ENCODE measurements at places on chromosomes 6 and 20.

DNA sequence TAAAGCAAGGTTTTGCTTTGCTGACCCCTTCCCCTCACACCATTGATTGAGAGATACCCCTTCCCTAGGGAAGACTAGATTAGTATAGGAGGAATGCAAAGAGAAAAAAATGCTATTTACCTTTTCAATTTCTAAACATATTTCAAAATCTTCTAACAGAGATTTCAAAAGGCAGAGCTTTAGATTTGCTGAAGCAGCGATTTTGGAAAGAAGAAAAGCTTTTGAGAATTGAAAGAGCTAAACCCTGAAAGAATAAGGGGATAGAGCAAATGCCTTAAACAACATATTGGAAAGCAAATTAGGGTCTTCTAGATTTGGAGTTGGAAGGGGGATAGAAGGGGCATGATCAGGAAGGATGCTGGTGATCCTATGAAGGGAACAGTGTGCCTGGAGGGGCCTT is 46.5 kb upstream of the KLHL31 start:
- ATAC-seq: no peak

DNA sequence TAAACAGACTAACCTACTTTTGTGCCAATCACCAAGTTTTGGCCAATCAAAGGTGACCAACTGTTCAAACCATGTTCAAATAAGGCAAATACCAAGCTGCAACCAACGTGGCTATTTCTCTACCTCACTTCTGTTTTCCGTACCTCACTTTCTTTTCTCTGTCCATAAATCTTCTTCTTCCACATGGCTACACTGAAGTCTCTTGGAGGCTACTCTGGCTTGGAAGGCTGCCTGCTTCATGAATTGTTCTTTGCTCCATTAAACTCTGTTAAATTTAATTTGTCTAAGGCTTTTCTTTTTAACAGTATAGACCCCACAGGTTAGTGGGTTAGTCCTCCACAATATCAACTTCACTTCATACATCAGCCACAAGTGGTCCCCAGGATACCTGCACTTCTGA is 58.8 kb downstream of the MKKS start:
- no peak for ATAC-seq

DNA sequence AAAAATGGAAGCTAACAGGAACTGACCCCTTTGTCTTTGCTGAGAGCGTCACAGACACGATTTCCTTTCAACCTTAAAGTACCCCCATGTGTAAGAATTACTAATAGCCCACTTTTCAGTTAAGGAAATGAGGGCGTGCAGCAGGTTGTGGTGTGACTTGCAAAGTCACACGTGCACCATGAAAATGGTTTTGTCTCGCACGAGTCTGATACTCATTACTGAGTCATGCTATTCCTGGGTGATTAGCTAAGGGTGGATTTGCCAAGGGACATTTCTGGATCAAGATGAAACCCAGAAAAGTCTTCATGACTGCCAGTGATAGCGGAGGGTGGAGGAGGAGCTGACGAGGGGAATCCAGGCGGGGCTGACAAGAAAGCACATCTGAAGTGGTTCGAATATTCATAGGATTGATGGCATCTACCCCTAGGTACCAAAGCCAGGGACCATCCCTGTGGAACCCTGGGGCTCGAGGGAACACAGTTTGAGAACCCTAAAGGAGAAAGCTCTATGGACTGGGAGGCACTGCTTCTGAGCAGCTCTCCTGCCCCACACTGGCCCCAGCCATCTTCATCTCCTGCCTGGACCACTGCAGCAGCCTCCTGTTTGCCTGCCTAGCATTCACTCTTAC is 12.1 kb upstream of the NFATC2 start:
- ATAC-seq: no peak

DNA sequence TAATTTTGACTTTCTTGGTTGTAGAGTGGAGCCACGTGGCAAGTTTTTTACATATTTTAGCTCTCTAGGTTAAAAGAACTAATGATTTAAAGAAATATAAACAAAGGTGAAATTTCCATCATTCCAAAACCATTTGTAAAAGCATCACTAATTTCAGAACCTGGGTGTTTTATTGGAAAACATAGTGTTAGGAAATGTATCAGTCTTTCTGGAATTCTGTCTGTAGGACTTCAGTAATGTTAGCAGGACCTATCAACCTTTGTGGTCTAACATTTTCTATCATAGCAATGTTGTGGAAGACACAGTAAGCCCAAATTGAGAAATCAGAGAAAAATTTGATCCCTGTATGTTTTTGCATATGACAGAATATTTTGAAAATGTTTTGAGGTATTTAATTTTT is 28.3 kb downstream of the L3MBTL3 start:
- ATAC-seq: no peak

GRCh38 chr6:36201612-36202011 is 5.1 kb downstream of the BRPF3 start:
- ATAC-seq: no peak

GRCh38 chr20:7323957-7324356 is 556.5 kb downstream of the BMP2 start:
- ATAC-seq: no peak

- ATAC-seq: no peak
Observed at GRCh38 chr6:71351190-71351589, 62.6 kb downstream of the OGFRL1 start.

GRCh38 chr6:31122791-31123706 is 2.8 kb upstream of the CDSN start:
- ATAC-seq: peak; percentile 70

DNA sequence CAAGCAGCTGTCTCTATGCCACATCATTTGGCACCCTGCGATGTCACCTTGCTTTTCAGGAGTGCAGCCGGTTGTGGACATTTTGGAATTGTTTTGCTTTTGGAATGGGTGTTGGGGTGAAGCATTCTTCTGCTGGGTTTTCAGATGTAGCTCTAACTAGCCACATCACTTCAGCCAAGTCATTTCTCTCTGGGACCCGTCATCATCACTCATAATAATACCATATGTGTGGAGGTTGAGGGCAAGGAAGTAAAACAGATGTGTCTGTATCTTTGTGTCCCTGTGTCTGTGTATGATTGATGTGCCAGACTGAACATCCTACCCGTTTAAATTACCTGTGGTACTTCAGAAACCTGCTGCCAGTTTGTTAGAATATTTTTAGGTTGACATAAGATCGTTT is 49.5 kb upstream of the TULP4 start:
- ATAC-seq: no peak

- ATAC-seq: no peak
Observed at GRCh38 chr20:4151991-4152695, 136.8 kb upstream of the RNF24 start.

GRCh38 chr20:53370345-53370961 is 223.2 kb downstream of the ZNF217 start:
- no peak for ATAC-seq

GRCh38 chr6:25895771-25896170 is 21.7 kb upstream of the SLC17A3 start:
- no peak for ATAC-seq

GRCh38 chr6:12605888-12606345 is 110.7 kb upstream of the PHACTR1 start:
- peak; percentile 63 for ATAC-seq

DNA sequence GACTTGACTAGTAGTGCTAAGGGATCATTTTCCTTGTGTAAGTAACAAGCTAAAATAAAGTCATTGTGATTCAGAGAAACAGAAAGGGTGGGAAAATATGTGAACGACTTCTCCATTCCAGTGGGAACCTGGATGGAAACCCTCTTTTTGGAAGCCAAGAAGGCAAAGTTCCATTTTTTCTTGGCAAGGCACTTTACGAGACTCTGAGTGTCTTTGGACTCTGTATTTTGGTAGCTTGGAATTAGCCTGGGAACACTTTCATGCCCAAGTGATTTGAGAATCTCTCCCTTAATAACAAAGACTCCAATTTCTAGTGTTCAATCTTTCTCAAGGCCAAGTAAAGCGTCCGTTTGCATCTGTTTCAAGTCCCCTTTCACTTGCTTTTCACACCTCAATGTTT is 100.5 kb upstream of the SASH1 start:
- no peak for ATAC-seq

- ATAC-seq: no peak
Observed at GRCh38 chr6:4914420-4915159, 89.2 kb downstream of the RPP40 start.

GRCh38 chr20:50089787-50090177 is 23.2 kb downstream of the UBE2V1 start:
- ATAC-seq: no peak
